ENCODE measurements at places on chromosomes 11 and 22. TPM values are rescaled to one million over a fixed set of nuclear protein-coding genes. Genes with fewer than 3 reads are reported as not detected.

DNA sequence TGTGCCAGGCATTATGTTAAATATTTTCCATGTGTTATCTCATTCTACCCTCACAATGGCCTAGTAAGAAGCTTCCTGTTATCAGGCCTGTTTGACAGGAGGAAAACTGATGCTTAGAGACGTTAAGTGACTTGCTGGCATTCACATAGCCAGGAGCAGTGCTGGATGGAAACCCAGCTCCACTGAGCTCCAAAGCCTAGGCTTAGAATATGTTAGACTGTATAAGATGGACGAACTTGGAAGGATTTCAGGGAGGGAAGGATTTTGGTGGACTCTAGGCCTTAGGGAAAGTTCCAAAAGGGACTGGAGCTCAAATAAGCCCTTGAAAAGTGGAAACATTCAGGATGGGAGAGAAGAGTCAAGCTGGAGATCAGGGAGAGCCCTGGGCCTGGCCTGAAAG is 2.1 kb downstream of the CD44 start:
- no peak for DNase-seq

The CEP57 gene
- total RNA-seq = 67.7 TPM

The KRTAP5-8 gene
- 0.35 TPM for total RNA-seq

The FOLR1 gene
- not detected for total RNA-seq

The SERHL2 gene
- total RNA-seq = not detected

DNA sequence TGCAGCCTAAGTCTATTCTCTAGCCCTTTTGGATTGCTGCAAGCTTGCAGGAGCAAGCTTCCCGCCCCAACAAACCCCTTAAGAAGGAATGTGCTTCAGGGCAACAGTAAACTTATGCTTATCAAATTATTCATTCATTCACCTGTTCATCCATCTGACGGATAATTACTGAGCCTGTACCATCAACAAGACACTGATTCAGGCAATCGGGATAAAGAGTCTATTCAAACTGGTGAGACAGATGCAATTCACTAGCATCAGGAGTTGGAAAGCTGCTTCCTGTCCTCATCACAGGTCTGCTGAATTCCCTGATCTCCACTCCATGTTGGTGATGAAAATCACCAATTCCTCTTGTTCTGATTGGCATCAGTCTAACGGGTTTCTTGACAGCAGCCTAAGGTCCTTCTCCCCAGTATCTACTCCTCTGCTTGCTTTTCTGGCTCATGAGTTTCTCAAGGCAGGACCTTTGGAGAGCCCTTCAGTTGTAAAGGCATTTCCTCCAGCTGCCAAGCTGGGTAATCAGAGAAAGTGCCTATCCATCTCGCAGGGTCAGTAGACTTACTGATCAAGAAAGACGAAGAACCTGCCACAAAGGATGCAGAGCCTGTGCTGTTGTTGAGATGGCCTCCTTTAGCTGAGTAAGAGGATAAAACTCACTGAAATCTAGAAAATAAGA is 429.0 kb upstream of the SYN3 start:
- DNase-seq = no peak

- DNase-seq = no peak
Observed at GRCh38 chr22:32203181-32204039, 1.5 kb downstream of the RFPL2 start.

DNA sequence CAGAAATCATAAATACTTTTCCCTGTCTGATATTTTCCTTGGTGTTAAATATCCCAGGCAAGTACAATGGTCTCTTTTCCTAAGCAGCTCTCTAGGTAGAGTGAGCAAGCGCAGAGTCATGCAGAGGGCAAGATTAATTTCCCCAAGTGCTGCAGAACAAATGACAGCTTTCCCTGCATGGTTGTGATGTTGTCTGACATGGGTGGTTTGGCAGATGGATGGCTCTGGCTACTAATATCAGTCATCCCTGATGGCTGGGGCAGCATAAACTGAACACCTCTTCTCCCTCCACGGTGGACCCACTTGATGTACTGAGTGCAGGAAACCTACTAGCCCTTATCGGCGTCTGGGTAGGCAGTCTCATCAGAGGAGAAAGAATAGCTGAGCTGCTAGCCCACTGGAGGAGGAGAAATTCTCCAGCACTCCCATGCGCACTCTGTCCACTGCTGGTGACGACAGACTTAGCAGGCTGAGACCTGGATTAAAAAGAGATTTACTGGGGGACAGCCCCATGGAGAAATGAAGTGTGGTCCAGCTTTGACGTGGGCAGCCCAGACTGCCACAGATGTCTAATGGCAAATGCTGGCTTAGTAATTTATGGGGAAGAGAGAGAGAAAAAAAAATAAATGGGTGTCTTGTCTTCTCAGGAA is 202.9 kb downstream of the DBX1 start:
- no peak for DNase-seq

DNA sequence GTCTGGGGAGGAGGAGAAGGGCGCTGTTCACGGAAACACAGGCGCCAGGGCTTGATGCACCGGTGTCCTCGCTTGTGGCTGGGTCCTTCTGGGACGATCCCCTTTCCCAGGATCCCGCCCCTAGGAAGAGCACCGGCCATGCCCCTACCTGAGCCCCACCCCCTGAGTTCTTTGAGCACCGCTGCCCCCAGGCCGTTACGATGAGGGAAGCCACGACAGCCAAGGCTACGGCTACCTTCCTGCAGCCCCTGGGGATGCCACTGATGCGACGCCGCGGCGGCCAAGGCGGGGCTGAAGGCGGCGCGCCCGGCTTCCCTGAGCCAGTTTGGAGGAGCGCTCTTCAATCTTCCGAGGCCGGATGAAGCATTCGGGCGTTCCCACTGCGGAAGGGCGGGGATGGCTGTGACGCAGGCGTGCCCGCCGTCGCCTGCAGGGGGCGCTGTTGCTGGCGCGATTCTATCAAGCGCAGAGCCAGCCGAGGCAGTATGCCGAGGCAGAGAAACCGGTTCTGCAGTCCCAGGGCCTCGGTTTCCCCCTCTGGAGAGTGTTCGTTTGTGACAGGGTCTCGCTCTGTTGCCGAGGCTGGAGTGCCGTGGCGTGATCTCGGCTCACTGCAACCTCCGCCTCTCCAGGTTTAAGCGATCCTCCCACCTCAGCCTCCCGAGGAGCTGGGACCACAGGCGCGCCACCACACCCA is 9.7 kb upstream of the NEFH start:
- peak; percentile 38 for DNase-seq

The TNKS1BP1 gene
- 16.3 TPM for total RNA-seq

DNA sequence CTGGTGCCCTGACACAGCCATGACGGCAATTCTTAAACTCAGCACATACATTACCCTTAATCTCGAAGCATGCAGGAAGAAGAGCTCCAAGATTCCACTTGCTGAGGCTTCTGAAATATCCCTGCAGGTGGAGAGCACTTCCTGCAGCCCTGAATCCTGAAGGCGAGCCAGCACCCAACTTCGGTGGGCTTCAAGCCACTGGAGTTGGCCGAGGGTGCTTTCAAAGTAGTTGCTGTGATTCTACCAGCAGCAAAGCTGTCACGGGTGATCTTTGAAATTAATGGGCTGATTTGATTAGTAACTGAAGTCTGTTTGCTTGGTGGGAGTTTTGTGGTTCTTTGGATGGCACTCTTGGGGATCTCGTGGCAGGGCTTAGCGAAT is 9.0 kb upstream of the FTH1 start:
- DNase-seq = no peak

GRCh38 chr11:56748597-56748996 is at the start of gene OR9G4:
OR9G4 (minus strand) TSS chr11:56748697; CDS start chr11:56743766, 4,931 bp downstream.
- DNase-seq = no peak

GRCh38 chr11:117442049-117442868 is 114.6 kb downstream of the CEP164 start:
- DNase-seq = no peak

GRCh38 chr22:46913351-46913750 is 150.9 kb downstream of the TBC1D22A start:
- no peak for DNase-seq

GRCh38 chr11:34870548-34871196 is 45.5 kb downstream of the APIP start:
- DNase-seq = no peak

The GRAMD1B gene
- total RNA-seq = 10.8 TPM

DNA sequence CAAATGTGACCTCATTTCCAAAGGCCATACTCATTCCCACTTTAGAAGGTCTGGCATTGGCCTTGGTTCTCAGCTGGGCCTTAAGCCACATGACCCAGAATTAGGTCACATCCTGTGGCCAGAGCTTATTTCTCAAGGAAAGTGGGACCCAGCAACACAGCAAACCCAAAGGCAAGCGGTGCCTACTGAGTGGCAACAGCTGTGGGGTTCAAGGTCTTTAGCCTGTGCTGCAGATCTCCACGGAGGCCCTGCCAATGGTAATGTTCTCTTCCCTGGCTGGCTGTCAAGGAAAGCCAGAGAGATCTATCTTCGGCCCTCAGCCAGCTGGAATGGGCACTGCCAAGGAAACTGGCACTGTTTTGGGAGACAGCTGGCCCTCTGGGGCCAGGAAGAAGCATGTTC is 41.5 kb upstream of the TP53I11 start:
- no peak for DNase-seq

- DNase-seq = no peak
Observed at GRCh38 chr11:68211546-68211945, 1.6 kb downstream of the KMT5B start.

The KRTAP5-9 gene
- 0.35 TPM for total RNA-seq

All from CD4-positive, CD25-positive, alpha-beta regulatory T cell (primary cell).